ENCODE measurements at places on chromosomes 11 and 22. TPM values are rescaled to one million over a fixed set of nuclear protein-coding genes. Genes with fewer than 3 reads are reported as not detected.

- H3K27me3 ChIP-seq = peaks cover 96% of the 10 kb centered on the region
- no peak for DNase-seq
- H3K4me3 ChIP-seq = no peak overlapping the region
- H3K36me3 ChIP-seq = no peaks in the 10 kb centered on the region
- H3K27ac ChIP-seq = no peak overlapping the region
- no peaks in the 10 kb centered on the region for H3K4me1 ChIP-seq
Observed at GRCh38 chr22:44974454-44974853, 35.4 kb downstream of the PHF21B start.

- H3K27me3 ChIP-seq = peaks cover 21% of the 10 kb centered on the region
- H3K4me3 ChIP-seq = peak overlapping the region; percentile 16
- no peaks in the 10 kb centered on the region for H3K4me1 ChIP-seq
- no peak overlapping the region for H3K27ac ChIP-seq
- no peaks in the 10 kb centered on the region for H3K36me3 ChIP-seq
Observed at GRCh38 chr11:61904539-61905048, 12.8 kb downstream of the RAB3IL1 start.

Gene GGT5
- total RNA-seq = 0.64 TPM

GRCh38 chr11:86486261-86487030 is 111.8 kb downstream of the CCDC81 start:
- no peak for DNase-seq
- no peaks in the 10 kb centered on the region for H3K36me3 ChIP-seq
- H3K4me1 ChIP-seq = peaks cover 46% of the 10 kb centered on the region
- H3K27me3 ChIP-seq = no peaks in the 10 kb centered on the region
- peak overlapping the region; percentile 63 for H3K27ac ChIP-seq

Gene TMPRSS6
- not detected for total RNA-seq

- H3K27me3 ChIP-seq = no peaks in the 10 kb centered on the region
- H3K36me3 ChIP-seq = peaks cover 15% of the 10 kb centered on the region
- peaks cover 46% of the 10 kb centered on the region for H3K4me1 ChIP-seq
Observed at GRCh38 chr22:23193882-23194281, 13.6 kb downstream of the BCR start.

DNA sequence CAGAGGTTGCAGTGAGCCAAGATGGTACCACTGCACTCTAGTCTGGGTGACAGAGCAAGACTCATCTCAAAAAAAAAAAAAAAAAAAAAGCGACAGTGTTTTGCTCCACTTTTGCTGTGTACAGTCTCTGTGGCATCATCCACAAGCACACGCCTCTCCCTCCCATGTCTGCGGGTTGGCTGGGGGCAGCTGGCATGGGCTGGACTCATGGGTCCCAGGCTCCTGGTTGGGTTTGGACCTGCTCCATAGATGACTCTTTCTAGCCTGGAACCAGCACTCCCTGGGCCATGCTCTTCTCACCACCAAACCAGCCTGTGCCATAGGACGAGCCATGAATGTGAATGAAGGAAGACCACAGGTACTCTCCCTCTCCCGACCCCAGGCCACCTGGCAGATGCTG is 7.9 kb upstream of the WNT11 start:
- H3K4me3 ChIP-seq = no peak overlapping the region
- H3K27me3 ChIP-seq = peaks cover 65% of the 10 kb centered on the region
- H3K4me1 ChIP-seq = no peaks in the 10 kb centered on the region
- H3K36me3 ChIP-seq = peaks cover 5% of the 10 kb centered on the region

Gene CCDC188
- total RNA-seq = not detected

Gene CCDC81
- 0.33 TPM for total RNA-seq

- peaks cover 43% of the 10 kb centered on the region for H3K27me3 ChIP-seq
- no peaks in the 10 kb centered on the region for H3K4me1 ChIP-seq
- H3K36me3 ChIP-seq = no peaks in the 10 kb centered on the region
- no peak overlapping the region for H3K27ac ChIP-seq
- DNase-seq = no peak
Observed at GRCh38 chr11:85431319-85431718, 195.8 kb downstream of the DLG2 start.

Gene SOX10
- not detected for total RNA-seq

DNA sequence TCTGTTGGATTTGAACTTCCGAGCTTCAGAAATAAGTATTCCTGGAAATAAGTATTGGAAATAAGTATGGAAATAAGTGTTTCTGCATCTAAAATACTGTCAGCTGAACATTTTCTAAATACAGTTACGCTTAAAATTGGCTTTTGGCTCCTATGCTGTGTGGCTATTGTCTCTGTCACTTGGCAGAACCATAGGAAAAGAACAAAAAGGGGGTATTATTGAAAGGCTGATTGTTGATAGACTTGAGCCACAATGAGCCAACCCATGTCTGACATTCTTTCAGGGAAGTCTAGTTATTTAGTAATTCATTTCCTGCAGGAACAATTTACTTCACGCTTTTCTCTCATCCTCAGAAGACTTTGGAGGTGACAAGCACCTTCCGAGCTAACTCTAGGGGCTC is 32.5 kb upstream of the LARGE1 start:
- no peaks in the 10 kb centered on the region for H3K27me3 ChIP-seq
- no peak overlapping the region for H3K4me3 ChIP-seq
- no peaks in the 10 kb centered on the region for H3K4me1 ChIP-seq
- no peaks in the 10 kb centered on the region for H3K36me3 ChIP-seq
- DNase-seq = no peak
- no peak overlapping the region for H3K27ac ChIP-seq

Gene CRYBB1
- total RNA-seq = not detected

DNA sequence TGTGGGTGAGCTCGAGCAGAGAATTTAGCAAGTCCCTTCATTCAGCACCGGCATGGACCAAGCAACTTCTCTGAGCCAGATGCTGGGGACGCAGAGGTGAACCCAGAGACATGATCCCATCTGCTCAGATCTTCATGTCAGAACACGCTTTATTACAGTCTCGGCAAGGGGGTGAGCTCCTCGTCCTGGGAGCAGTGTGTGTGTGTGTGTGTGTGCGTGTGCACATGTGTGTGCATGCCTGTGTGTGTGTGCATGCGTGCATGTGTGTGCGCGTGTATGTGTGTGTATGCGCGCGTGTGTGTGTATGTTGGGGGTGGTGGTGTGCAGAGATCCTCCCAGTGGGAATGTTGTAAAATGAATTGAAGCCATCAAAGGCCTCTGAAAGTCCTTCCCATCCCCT is 9.8 kb downstream of the MIAT start:
- no peak for DNase-seq
- H3K27ac ChIP-seq = no peak overlapping the region
- peaks cover 14% of the 10 kb centered on the region for H3K4me1 ChIP-seq
- peaks cover 49% of the 10 kb centered on the region for H3K27me3 ChIP-seq

GRCh38 chr22:27801616-27802345 is at the start of gene MN1:
Gene MN1, minus strand, starts transcription at chr22:27801756. Its CDS starts 1,213 bp downstream, at chr22:27800543.
- H3K27ac ChIP-seq = peak within 1 kb of the TSS; percentile 52
- H3K4me3 ChIP-seq = peak within 1 kb of the TSS; percentile 82
- peaks cover 26% of the 10 kb centered on the region for H3K36me3 ChIP-seq
- peaks cover 12% of the 10 kb centered on the region for H3K27me3 ChIP-seq

GRCh38 chr11:2944530-2944929 is 15.3 kb upstream of the PHLDA2 start:
- H3K4me3 ChIP-seq = no peak overlapping the region
- H3K36me3 ChIP-seq = peaks cover 75% of the 10 kb centered on the region
- H3K27ac ChIP-seq = no peak overlapping the region

DNA sequence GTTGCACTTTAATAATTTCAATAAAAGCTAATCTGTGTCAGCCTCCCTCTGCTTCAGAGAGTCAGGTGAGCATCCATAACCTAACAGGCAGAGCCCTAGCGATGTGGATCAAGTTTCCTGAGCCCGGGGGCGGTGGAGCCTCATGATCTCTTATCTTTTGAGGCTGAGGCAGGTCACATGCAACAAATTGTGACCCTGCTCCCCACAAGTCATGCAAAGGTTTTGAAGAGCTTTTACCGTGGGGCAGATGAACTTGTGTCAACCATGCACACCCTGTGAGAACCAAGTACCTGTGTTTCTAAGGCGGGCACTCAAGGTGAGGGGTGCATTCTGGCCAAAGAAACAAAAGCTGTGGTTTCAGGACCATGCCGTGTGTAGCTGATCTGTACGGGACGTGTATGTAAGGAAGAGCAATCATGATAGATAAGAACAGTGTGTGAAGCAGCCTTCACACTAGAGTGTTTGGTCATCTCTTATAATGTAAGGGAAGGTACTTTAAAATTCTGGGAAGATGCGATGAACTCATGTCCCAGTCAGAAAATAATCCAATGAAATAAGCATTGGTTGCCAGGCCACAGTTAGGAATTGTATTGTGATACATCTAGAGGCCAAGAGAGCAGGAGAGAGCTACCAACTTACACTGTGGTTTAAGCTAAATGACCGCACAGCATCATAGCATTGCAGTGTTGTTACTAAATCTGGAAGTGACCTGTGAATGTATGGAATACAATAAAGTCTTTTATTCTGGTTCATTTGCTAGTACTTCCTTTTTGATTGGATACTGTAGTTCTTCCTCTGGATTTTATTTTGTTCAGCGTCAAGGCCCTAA is 49.8 kb downstream of the DKK3 start:
- no peaks in the 10 kb centered on the region for H3K4me1 ChIP-seq
- H3K27ac ChIP-seq = no peak overlapping the region
- no peak for DNase-seq
- no peaks in the 10 kb centered on the region for H3K27me3 ChIP-seq

GRCh38 chr11:1823376-1824220 is 11.2 kb upstream of the SYT8 start:
- H3K36me3 ChIP-seq = peaks cover 22% of the 10 kb centered on the region
- peaks cover 22% of the 10 kb centered on the region for H3K4me1 ChIP-seq
- H3K27ac ChIP-seq = no peak overlapping the region
- no peak for DNase-seq
- no peak overlapping the region for H3K4me3 ChIP-seq

DNA sequence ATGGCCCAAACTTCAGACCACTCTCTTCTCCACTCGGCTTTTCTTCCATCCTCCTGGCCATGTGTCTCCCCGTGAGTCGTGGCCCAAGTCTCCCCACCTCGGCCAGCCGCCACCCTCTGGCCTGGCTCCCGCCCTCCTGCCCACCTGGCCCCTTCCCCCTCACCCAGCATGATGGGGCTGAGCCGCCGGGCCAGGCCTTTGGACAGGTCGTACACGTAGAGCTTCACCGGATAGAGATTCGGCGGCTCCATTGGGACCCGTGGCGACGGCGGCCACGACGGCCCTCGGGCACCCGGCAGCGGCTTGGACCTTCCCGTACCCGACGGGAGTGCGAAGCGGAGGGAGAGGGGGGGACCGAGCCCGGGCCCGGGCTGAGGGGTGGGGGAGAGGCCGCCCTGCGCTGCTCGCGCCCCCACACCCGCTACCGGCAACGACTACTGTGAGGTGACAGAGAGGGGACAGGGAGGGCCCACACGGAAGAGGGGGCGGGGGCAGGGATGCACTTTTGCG is at the start of gene DESI1:
TSS of gene DESI1 (minus strand) at position 455 of the 510 bp plus-strand sequence. CDS start at position 251, 204 bp downstream.
- peak within 1 kb of the TSS; percentile 92 for H3K4me3 ChIP-seq
- H3K27me3 ChIP-seq = no peaks in the 10 kb centered on the region
- peaks cover 10% of the 10 kb centered on the region for H3K4me1 ChIP-seq
- DNase-seq = peak; percentile 59
- H3K36me3 ChIP-seq = peaks cover 71% of the 10 kb centered on the region

DNA sequence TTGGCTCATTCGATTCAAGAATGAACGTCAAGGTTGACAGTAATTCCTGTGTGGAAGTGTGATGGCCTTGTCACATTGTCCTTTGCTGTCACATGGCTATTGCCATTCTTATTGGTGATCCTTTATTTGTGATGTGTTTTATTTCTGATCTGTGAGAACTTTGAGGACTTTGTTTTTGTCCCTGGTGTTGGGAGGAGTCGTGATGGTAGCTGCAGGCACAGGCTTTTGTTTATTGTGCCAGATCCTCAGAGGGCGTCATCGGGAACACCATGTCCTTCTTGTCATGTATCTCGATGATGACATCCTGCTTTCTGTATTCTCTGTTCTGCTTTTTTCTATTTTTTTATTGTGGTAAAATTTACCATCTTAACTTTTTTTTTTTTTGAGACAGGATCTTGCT is 5.6 kb downstream of the PICK1 start:
- no peaks in the 10 kb centered on the region for H3K27me3 ChIP-seq
- peaks cover 7% of the 10 kb centered on the region for H3K4me1 ChIP-seq
- H3K27ac ChIP-seq = no peak overlapping the region

DNA sequence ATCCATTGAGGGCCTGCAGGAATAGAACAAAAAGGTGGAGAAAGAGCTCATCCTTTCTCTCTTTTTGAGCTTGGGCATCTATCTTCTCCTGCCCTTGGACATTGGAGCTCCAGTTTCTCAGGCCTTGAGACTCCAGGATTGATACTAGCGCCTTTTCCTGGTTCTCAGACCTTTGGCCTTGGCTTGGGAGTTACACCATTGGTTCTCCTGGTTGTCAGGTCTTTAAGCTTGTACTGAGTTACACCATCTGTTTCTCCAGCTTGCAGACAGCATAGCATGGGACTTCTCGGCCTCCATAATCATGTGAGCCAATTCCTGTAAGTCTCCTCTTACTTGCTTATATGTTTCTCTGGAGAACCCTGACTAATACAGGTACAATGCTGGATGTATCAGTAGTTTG is 72.6 kb downstream of the GRK3 start:
- H3K4me1 ChIP-seq = no peaks in the 10 kb centered on the region
- no peak for DNase-seq
- H3K27me3 ChIP-seq = no peaks in the 10 kb centered on the region
- no peak overlapping the region for H3K4me3 ChIP-seq

Gene RAB38
- total RNA-seq = 6.3 TPM

GRCh38 chr11:121533601-121534000 is 80.8 kb upstream of the SORL1-AS1 start:
- no peak overlapping the region for H3K27ac ChIP-seq
- DNase-seq = no peak
- no peak overlapping the region for H3K4me3 ChIP-seq
- no peaks in the 10 kb centered on the region for H3K4me1 ChIP-seq
- H3K36me3 ChIP-seq = no peaks in the 10 kb centered on the region

Gene WT1
- 0.24 TPM for total RNA-seq

Gene CXCR5
- not detected for total RNA-seq

Gene SHANK3
- total RNA-seq = 2.1 TPM

Data from Calu3 (cell line).